ENCODE measurements at places on chromosomes 2 and 18.

DNA sequence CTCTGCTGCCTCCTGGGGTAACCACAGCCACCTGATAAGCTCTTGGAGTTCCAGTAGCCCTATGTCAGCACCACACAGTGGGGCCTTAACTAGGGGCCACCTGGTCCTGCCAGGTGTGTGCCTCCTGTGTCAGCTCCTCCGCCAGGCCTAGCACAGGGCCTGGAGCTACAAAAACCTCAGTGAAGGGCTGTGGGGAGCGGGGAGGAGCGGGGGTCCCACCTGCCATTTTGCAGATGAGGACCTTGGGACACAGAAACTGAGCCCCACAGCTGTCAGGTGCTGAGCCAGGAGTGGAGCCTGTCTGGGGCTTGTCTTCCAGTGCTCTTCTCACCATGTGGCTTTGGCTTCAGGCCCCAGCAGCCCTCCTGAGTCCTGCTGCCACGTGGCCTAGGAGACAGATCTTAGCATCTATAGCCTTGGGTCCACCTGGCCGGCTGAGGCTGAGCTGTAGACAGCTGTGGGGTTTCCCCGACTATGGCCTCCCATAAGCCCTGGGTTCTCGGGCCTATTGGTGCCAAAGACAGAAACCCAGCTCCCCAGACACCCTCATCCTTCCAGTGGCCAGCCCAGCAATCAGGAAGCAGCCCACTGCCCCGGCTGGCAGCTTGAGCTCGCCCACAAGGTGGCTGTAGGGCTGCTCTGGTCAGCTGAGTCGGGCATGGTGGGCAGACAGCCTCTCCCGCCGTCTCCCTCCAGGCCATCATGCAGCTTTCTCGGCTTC, 104.5 kb upstream of the MCFD2 start:
- DNase-seq: no peak

DNA sequence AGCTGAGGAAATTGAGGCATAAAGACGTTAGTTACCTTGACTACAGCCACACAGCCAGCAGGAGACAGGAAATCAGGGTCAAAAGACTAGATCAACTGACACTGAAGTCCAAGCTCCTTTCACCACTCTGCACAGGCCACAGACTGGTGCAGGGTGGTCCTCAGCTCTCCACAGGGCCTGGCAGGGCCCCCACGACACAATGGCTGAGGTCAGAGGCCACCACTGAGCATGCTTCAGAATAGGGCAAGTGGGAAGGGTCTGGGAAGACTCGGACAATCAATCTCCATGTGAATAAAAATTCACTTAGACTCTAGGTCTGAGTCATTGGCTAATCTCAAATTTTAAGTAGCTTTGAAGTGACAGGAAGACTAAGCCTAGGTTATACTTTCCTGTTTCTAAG, 201.7 kb downstream of the ALK start:
- DNase-seq: no peak

DNA sequence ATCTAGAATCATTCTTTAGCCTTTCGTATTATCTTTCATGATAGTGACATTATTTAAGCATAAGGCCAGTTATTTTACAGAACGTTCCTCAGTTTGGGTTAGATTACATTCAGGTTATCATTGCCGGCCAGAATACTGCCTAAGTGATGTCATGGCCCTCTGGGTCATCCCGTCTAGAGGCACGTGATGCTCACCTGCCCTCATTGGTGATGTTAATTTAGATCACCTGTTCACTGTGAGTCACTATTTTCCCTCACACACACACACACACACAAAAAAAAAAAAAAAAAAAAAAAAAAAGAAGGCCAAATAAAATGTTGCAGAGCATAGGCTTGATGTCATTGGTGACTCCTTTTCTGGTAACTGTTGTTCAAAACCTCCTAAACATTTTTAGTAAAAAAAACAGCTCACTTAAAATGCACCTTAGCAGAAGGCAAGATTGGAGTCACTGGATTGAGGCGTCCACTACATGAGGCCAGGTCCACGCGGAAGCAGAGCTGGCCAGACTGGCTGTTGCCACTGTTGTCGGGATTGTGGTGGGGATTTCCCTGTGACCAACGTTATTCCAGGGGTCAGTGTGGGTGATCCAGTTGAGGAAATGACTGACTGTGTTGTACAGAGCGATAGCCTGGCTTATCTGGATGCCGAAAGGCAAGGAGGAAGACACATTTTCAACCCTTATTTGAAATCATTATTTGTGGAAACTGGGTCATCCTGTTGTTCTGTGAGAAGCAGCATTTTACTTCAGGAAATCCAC, 52.1 kb upstream of the CNGA3 start:
- DNase-seq: no peak

GRCh38 chr2:112216167-112216566, 38.7 kb downstream of the ZC3H8 start:
- DNase-seq: no peak

DNA sequence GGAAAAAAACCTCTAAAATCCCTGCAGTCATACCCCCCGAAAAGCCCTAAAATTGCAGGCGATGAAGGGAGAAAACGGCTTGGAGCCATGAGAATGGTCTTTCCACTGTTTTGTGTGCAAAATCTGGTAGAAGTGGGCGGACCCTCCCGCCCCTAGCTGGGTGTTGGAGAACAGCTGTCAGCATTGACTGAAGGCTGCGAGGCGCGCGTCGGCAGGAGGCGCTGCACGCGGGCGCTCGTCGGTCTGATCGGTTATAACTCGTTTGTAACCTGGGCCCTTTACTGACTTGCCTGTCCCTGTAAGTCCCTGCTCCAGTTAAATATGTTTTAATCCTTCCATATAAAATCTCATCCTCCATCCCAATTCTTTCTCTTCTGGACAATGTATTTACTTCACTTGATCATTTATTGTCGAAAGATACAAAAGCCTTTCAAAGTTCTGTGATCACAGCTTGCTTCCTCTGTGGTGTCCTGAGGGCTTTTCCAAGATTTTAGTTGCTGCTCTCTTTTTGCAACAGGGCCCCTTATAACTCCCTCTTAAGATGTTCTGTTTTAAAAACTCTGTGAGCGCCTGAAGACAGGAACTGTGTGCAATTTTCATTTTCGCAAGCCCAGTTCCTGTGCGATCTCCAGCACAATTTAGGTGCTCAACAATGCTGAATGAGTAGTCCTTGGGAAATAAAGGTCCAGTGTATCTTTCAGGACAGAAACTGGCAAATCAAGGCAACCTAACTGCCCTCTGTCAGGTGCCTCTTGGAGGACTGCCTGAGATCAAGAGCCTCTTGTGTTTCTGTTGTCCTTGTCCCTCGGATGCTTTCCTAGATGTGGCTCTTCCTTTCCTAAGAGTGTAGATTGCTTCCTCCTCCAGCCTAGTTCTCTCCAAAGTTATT, 918 bp upstream of the HNRNPLL start:
- DNase-seq: peak; percentile 53

GRCh38 chr2:8569332-8569930, 112.4 kb upstream of the ID2 start:
- no peak for DNase-seq

DNA sequence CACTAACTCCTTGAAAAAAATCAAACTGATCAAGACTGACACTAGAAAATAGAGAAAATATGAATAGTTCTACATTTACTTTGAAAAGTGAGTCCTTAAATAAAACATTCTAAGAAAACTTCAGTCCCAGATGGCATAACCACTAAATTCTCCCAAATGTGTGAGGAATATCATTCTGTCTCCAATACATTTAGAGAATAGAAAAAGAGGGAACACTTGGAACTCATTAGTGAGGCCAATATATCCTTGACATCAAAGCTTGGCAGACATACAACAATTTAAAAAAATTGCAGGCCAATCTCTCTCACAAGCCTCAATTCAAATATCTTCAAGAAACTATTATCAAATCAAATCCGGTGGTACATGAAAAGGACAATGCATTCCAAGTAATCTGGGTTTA, 79.3 kb upstream of the TMEM247 start:
- no peak for DNase-seq

- no peak for DNase-seq
These were observed 8.2 kb downstream of the PTGR3 start for GRCh38 chr18:75200605-75201280.

GRCh38 chr2:240269380-240269779, 128.9 kb upstream of the OTOS start:
- no peak for DNase-seq

- no peak for DNase-seq
These were observed 143.7 kb upstream of the RPRM start for GRCh38 chr2:153622285-153622684.

GRCh38 chr18:62085756-62086155, 101.1 kb downstream of the PIGN start:
- no peak for DNase-seq

GRCh38 chr2:223935459-223936125, 9.5 kb downstream of the WDFY1 start:
- DNase-seq: no peak

DNA sequence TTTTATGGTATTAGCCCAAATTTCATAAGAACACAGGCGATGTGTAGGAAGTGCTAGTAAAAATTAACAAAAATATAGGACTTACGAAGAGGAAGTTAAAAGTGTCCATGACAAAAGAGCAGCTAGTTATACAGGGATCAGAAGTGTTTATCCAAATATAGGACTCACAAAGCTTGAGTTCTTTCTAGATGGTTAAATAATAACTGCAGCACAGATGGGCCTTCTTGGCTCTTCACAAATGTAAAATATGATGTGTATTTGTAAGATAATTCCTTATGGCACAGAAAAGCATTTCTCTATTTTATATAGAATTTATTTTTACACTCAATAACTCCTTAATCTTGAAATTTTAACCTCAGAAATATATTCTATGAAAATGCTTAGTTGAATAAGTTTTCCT, 100.9 kb upstream of the SPHKAP start:
- DNase-seq: no peak

DNA sequence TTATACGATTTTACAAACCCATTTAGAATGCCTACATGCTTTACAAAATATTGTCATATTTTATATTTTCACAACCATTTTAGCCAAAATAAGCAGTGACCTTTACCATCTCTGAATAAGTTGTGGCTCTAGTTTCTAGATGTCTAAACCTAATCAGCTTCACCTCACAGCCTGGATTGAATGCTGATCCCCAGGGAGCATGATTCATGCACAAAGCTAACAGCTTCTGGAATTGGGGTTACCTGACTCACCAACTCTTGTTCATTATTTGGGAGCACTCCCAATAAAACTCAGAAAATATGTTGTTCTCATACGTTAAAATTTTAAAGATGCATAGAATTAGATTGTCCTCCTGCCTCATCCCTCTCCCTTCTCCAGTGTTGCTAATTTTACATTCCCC, 611.7 kb upstream of the NETO1 start:
- no peak for DNase-seq

DNA sequence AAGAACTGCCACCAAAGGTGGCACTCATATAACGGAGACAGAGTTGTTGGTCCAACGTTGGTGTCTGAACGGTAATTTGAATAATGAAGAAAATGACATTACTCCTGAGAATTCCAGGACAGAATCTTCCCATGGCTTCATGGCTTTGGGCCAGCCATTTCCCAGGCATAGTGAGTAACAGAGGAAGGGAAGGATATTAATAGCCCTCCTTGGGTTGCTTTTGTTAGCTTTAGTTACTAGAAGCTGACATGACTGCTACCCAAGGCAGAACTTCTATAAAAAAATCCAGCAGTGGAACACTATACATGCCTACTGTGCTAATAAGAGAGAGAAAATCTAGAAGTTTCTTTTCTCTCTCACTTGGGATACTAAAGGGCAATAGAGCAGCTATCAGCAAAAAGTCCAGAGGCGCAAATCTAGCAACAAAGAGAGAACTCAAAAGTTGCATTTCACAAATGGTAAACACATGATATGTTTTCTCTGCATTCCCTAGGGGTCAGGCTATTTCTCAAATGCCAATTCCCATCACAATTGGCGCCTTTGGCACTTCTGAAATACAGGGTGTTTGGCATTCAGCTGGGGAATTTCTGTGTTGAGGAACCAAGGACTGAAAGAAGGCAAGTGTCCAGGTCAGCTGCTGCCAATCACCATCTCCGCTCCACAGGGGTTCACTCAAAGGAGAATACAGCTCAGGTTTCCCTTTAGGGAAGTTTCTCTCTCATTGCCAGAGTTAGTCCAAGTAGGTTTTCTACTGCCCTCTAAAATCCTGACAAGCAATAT, 160.8 kb upstream of the KYNU start:
- DNase-seq: no peak

DNA sequence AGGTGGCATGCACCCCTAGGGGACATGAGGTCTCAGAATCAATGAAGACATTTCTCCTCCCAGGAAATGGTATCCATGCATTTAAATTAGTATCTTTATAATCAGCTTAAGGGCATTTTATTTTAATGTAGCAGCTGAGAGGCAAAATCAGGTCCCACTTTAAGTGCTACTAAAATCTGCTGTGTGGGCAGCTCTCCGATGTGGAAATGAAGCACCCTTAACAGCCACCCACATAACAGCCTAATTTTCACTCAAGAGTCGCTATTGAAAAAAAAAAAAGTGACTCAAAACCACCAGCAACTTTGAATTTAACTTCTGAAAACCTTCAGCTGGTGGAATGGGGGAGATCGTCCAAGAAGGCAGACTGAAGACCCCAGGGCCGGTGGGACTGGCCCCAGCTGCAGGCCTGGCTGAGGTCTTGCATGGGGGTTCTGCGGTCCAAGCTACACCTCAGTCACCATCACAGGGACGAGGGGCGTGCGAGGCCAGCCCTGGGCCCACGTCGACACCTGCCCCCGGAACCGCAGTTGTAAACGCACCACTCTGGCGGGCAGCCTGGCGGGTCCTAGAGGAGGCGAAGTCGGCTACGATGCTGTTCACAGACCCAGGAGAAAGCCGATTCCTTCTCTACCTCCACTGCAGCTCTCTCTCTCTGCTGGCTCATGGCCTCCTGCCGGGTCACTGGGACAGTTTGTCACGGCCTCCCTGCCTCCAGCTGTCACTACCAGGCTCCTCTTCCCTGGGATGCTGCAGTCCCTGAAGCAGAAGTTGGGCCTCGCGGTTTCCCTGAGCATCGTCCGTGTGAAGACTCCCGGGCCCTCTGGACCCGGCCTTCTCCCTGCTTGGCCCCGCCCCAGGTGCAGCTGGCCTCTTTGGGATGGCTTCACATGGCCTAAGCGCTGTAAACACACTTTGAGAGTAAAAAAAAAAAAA, 111.9 kb downstream of the KCNF1 start:
- DNase-seq: no peak

DNA sequence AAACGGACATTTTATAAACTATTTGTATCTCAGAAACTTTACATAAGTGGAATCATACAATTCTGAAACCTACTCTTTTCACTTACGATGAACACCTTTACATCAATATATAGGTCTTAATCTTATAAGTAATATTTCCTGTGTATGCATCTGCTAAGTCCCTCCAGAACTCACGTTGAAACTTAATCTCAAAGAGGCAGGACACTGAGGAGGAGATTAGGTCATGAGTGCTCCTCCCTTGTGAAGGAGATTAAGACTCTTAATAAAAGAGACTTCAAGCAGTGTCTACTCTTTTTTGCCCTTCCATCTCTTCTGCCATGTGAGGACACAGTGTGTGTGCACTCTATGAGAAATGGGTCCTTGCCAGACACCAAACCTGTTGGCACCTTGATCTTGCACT, 94.7 kb upstream of the CDKL4 start:
- DNase-seq: no peak
